ENCODE measurements at places on chromosomes 16 and 17. TPM values are rescaled to one million over a fixed set of nuclear protein-coding genes. Genes with fewer than 3 reads are reported as not detected.
A peak's percentile ranks its signal among the peaks of the same experiment; 100 is the strongest.

DNA sequence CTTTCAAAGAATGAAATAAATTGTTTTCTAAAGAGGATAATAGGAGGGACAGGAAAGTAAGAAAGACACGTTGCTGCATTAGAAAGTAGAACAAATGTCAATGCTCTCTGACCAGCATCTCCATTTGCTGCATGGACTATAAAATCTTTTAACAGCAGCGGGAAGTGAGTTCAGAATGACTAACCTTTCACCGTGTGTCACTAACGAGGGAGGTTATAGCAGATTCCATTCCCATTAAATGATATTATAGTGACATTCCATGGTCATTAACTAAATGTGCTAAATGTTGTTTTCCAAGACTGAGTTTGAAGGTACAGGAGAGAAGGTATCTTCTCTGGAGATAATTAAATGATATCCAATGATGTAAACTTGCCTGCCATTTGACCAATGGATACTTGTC, 127.1 kb upstream of the HS3ST3A1 start:
- H3K27ac ChIP-seq, result no peak overlapping the region
- no peaks in the 10 kb centered on the region for H3K36me3 ChIP-seq
- no peaks in the 10 kb centered on the region for H3K27me3 ChIP-seq
- DNase-seq, result no peak

DNA sequence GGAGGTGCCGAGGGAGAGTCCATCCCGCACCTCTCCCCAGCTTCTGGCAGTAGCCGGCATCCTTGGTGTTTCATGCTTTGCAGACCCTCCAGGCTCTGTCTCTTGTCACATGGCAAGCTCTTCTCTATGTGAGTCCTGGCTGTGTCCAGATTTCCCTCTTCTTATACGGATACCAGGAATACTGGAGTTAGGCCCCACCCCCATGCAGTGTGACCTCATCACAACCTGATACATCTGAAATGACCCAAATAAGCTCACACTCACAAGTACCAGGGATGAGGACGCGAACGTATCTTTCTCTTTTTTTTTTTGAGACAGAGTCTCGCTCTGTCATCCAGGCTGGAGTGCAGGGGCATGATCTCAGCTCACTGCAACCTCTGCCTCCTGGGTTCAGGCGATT, 23.3 kb downstream of the TRAP1 start:
- H3K27me3 ChIP-seq, result no peaks in the 10 kb centered on the region
- H3K27ac ChIP-seq, result no peak overlapping the region
- no peak overlapping the region for H3K4me3 ChIP-seq
- DNase-seq, result no peak
- no peaks in the 10 kb centered on the region for H3K36me3 ChIP-seq
- peaks cover 4% of the 10 kb centered on the region for H3K4me1 ChIP-seq

DNA sequence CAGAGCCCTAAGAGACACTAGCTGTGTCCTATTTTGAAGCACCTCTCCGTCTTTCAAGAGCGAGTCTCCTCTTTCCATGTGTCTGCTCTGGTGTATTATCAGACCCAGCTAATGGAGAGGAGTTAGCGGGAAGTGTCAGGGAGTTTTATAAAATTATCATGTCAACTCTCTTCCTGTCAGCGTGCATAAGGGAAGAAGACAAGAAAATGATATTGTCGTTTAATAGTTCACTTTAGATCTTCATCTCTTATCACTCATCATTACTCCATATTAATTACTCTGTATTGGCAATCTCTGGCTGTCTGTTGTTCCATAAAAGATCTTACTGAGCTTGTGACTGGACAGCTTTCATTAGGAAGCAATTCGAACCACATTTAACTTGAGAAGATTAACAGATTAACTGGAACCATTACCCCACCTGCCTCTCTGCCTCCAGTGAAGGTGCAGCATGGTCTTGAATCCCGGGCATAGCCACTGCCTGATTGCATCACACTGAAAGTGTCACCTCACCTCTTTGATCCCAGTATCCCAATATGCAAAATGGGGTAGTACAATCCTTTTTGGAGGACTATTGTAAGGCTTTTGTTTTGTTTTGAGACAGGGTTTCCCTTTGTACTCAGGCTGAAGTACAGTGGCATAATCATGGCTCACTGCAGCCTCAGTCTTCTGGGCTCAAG, 121.1 kb downstream of the TMEM114 start:
- H3K4me1 ChIP-seq, result no peaks in the 10 kb centered on the region
- no peaks in the 10 kb centered on the region for H3K27me3 ChIP-seq
- DNase-seq, result no peak
- H3K36me3 ChIP-seq, result no peaks in the 10 kb centered on the region
- no peak overlapping the region for H3K4me3 ChIP-seq

GRCh38 chr17:4520060-4520893, 21.6 kb downstream of the SPNS2 start:
- H3K36me3 ChIP-seq, result no peaks in the 10 kb centered on the region
- no peaks in the 10 kb centered on the region for H3K4me1 ChIP-seq
- H3K4me3 ChIP-seq, result no peak overlapping the region
- no peaks in the 10 kb centered on the region for H3K27me3 ChIP-seq
- no peak for DNase-seq
- H3K27ac ChIP-seq, result peak overlapping the region; percentile 17

DNA sequence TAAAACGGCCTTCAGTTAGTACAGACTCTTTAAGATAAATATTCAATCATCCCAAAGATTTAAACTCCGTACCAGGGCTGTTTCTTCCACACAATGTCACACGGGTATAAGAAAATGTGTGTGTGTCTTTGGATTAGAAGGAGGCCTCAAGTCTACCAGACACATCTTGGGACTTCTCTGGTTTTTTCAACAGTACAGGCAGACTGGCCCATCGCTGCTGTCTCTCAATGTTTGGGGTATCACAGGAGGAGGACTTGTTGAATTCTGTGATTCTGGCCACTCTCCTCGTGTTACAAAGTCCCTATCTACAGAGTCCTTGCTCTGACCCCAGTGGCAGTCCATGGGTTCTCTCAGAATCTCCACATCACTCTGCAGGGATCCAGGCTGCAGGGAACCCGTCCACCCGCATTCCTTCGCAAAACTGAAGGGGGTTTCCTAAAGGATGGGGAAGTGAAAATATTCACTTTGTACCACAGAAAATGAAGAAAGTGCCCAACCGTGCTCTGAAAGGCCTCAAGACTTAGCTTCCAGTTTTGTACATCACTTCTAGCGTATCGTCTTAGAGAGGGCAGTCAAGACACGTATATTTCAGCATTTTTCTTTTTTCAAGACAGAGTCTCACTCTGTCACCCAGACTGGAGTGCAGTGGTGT, 373.2 kb downstream of the NPIPA8 start:
- no peak overlapping the region for H3K27ac ChIP-seq
- H3K36me3 ChIP-seq, result no peaks in the 10 kb centered on the region
- H3K27me3 ChIP-seq, result no peaks in the 10 kb centered on the region

DNA sequence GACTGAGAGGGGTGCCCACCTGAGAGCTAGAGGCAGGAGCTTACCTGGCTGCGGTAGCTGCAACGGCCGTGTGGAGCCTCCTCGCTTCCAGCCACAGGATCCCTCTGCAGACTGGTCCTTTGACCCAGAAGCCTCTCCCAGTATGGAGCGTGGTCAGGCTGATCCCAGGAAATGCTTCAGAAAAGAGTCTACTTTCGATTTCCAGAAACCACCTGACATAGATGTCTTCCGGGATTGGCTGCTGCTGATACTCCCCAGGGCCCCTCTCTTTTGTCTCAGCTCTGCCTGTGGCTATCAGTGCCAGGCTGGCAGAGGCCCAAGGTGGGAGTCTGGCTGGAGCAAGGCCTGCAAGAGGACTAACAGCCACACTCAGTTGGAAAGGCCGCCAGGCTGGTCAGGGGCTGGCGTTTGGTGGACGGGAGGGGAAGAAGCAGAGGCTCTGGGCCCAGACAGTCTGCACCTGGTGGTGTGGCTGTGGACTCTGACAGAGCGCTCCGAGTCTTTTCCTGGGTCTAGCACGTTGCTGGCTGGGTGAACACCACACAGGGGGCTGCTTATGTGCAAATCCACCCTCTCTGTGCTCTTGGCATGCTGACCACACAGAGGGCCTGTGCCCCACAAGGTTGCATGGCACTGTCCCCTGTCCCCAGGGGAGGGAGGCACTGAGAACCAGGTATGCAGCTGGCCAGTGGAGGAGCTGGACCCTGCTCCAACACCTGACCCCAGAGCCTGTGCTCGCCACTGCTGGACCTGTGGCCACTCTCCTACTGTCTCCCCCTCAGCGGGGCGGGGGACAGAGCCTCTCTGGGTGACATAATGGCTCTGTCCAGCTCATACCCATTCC, at the start of gene LGALS3BP:
LGALS3BP (minus strand) TSS at position 144 of the 844 bp plus-strand sequence. CDS start 2,732 bp downstream, outside the sequence.
- no peaks in the 10 kb centered on the region for H3K36me3 ChIP-seq
- H3K4me3 ChIP-seq, result peak within 1 kb of the TSS; percentile 45
- H3K27me3 ChIP-seq, result no peaks in the 10 kb centered on the region
- peak within 1 kb of the TSS; percentile 76 for H3K27ac ChIP-seq

DNA sequence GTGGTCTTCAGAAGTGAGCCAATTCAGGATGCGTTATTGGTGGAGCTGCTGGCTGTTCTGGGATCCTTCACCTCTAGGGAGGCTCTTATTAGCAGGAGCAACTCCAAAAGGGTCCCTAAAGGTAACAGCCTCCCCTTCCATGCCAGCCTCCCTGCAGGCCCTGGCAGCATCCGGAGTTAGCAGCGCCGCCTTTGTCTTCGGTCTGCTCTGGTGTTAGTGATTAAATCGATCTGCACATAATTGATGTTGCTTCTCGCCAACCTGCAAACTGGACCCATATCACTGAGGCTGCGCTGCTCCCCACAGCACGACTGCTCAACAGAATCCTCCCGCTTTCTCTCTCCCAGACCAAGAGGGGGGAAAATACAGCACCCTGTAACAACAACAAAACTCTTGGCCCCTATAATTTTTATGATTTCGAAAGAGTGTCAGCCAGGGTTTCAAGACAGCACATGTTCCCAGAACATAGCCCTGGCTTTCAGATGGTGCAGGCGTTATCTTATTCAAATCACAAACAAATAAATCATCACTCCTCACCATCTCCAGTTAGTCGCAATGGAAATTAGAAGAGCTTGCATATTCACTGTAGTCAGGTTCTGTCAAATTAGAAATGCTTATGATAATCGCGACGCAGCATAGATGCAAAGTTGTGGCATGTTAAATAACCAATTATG, 76.0 kb downstream of the IRX3 start:
- H3K36me3 ChIP-seq, result no peaks in the 10 kb centered on the region
- H3K4me1 ChIP-seq, result no peaks in the 10 kb centered on the region
- no peaks in the 10 kb centered on the region for H3K27me3 ChIP-seq

DNA sequence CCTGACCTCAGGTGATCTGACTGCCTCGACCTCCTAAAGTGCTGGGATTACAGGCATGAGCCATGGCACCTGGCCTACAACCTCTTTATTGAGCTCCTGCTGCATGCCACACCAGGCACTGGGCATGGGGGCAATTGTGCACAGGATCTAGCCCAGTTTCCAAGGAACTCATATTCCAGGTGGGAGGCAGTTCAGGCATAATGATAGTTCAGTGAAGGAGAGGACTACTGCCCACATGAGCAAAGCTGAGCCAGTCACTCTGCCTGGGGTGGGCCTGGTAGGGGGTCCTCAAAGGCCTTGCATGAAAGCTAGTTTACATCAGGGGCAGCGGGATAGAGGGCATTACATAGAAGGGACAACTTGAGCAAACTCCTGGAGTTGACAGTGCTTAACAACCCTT, 2.6 kb upstream of the HCRT start:
- H3K4me3 ChIP-seq, result no peak overlapping the region
- peaks cover 13% of the 10 kb centered on the region for H3K4me1 ChIP-seq
- no peaks in the 10 kb centered on the region for H3K27me3 ChIP-seq
- no peak for DNase-seq
- H3K27ac ChIP-seq, result no peak overlapping the region
- no peaks in the 10 kb centered on the region for H3K36me3 ChIP-seq

RDM1 gene
- 0.66 TPM for total RNA-seq

Measured in colonic mucosa (tissue), 4 donors.